Caudate nucleus (tissue), 63 donors: ENCODE measurements at places on chromosomes 3 and 15.

DNA sequence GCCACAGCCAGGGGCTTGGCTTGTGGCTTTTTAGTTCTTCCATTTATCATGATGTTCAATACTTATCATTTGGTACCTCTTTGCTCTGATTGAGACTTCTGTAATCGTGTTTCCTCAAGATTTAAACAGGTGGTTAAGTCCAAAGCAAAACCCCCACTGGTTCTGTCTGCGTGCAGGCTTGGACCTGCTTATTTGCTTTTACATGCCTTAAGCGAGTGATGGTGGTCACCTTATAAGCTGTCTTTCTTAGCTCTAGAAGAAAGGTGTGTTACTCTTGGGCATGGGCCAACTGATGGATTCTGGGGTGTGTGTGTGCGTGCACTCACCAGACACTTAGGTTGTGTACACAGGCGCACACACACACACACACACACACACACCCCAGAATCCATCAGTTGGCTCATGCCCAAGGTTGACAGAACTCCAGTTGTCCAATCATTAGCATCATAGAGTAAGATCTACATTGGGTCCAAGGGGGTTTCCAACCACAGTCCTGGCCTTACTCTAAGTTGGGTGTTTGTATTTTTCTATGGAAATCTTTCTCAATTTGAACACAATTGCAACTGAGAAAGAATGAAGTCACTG is 1.2 kb downstream of the MYZAP start:
- DNase-seq, result no peak

DNA sequence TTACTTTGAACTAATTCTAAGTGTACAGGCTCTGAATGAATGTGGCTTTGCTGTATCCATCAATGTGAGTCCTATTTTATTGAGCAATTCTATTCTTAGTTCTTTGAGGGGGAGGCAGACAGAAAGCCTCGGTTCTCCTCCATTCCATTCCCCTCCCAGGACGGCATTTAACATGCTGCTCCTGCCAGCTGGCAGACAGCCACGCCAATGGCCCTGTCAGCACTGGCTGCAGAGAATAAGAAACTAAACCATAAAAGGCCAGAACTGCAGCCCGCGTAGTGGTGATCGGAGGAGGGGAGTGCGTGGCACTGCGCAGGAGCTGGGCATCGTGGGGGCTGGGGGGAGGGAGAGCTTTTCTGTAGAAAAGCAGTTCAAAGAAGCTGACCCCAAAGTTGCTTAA is 76.0 kb upstream of the HACD2 start:
- DNase-seq, result peak; percentile 72

DNA sequence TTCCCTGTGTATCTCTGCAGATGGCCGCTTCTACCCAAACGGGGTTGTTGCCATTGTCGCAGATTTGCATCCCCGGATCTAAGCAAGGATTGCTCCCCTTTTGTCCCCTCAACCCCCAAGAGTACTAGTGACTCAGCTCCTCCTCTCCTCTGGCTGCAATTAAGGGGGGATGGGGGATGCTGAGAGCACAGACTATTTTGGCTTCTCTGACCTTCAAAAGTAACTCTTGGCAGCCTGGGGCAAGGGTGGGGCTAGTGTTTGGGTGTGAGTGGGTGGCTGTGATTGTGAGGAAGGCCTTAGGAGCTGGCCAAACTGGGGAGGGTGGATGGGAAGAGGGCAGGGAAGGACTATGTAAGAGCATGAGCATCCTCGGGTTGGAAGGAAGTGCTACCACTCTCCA is 1.2 kb upstream of the MAP1A start:
- DNase-seq, result no peak

- DNase-seq, result no peak
Observed at GRCh38 chr15:90004671-90005070, 3.5 kb downstream of the ZNF710 start.

GRCh38 chr15:74229686-74230085 is 6.4 kb upstream of the CCDC33 start:
- DNase-seq, result no peak

DNA sequence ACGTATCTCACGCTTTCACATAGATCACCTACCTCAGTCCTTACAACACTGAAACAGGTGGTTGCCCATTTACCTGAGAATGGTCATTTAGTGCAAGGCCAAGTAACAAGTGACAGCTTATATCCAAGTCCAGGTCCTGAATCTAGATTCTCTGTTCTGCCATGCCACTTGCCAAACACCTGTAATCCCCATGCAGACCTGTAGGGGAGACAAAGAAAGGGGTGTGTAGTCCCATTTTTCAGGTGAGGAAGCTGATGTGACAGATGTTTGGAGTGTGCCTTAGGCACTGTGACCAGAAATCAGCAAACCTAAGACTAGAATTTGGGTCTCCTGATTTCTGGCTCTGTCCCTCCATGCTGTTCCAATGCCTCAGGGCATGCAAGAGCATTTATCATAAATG is 12.7 kb downstream of the ZNF35 start:
- no peak for DNase-seq

GRCh38 chr3:107366766-107367165 is 10.5 kb upstream of the CCDC54 start:
- DNase-seq, result no peak

- DNase-seq, result no peak
Observed at GRCh38 chr3:193859195-193859594, 266.2 kb downstream of the OPA1 start.
